ENCODE measurements at places on chromosomes 11 and 22. TPM values are rescaled to one million over a fixed set of nuclear protein-coding genes. Genes with fewer than 3 reads are reported as not detected.

The WNT11 gene
- total RNA-seq = 4.7 TPM

DNA sequence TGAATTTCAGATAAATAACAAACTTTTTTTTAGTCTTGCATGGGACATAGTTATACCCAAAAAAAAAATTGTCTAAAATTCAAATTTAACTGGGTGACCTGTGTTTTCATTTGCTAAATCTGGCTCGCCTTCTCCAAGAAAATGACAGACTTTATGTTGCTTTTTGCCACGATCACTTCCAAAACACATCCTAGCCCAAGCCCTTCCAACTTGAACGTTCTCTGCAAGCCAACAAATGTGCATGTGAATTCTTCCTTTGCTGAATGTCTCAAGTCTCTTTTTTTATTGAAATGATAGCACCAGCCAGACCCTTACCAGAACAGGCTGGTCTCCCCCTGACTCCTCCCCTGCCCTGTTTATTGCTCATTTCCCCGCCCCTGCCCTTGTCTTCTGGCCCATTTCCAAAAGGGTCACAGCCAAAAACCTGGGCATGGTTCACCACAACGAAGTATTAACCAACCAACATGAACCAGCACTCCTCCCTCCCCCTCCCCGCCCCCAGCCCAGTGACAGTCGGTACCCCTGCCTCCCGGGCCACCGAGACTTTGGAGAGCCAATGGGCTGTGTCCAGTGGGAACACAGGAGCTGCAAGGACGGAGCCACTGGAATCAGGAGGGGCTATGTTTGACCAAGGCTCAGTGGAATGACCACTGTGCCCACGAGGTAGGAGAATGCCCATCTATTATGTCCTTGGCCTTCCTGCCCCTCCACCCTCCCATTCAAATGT is 63.2 kb downstream of the BTG4 start:
- no peak overlapping the region for H3K4me3 ChIP-seq
- H3K4me1 ChIP-seq = peaks cover 14% of the 10 kb centered on the region

DNA sequence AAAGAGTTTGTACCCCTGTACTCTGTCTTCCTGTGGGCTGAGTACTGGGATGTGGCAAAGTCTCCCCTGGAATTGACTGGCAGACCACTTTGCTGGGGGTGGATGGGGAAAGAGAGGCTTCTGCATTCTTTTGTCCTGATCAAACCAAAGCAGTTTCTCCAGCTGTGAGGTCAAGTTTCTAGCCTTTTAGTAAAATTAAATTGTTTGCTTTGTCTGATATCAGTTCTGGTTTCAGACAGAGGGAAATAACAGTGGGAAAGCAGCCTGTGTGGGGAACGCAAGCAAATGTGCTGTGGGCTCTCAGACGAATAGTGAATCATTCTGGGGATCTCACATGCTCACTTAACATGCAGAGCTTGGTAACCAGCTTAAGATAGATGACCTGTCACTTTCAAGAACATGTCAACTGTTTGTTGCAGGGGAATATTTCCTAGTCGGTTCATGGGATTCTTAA is 151.6 kb downstream of the FAT3 start:
- H3K4me3 ChIP-seq = no peak overlapping the region
- no peaks in the 10 kb centered on the region for H3K27me3 ChIP-seq
- H3K27ac ChIP-seq = no peak overlapping the region
- no peaks in the 10 kb centered on the region for H3K36me3 ChIP-seq

- H3K36me3 ChIP-seq = no peaks in the 10 kb centered on the region
- no peaks in the 10 kb centered on the region for H3K27me3 ChIP-seq
Observed at GRCh38 chr11:86447763-86448480, 73.2 kb downstream of the CCDC81 start.

GRCh38 chr11:71420455-71421241 is 27.5 kb downstream of the DHCR7 start:
- no peak overlapping the region for H3K4me3 ChIP-seq
- DNase-seq = no peak
- no peaks in the 10 kb centered on the region for H3K27me3 ChIP-seq
- H3K4me1 ChIP-seq = no peaks in the 10 kb centered on the region
